ENCODE measurements at places on chromosomes 3 and 15.

DNA sequence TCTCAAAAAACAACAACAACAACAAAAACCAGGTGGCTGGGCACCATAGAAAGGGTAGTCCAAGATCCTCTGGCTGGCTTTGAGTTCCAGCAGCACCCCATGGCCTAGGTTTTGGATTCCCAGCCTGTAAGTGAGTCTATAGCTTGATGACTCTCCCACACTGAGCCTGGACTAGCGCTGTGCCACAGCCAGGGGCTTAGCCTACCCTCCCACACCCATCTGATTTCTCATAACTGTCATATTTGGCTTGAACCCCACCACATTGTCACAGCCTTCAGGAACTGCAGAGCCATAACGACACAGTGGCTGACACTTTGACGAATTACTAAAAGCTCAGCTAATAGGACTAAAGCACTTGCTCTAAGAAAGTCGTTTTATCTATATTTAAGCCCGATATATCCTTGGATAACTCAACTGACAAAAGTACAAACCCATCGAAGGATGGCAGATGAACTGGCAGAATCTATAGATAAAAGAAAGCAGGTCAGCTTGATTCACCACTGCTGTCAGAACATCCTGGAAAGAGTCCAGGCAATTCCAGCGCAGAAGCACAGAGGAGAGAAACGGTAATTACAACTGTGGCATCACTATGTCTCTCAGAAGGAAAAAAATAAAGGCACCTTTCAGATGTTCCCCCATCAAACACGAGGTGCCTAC is 62.1 kb downstream of the HOMER2 start:
- DNase-seq = no peak

DNA sequence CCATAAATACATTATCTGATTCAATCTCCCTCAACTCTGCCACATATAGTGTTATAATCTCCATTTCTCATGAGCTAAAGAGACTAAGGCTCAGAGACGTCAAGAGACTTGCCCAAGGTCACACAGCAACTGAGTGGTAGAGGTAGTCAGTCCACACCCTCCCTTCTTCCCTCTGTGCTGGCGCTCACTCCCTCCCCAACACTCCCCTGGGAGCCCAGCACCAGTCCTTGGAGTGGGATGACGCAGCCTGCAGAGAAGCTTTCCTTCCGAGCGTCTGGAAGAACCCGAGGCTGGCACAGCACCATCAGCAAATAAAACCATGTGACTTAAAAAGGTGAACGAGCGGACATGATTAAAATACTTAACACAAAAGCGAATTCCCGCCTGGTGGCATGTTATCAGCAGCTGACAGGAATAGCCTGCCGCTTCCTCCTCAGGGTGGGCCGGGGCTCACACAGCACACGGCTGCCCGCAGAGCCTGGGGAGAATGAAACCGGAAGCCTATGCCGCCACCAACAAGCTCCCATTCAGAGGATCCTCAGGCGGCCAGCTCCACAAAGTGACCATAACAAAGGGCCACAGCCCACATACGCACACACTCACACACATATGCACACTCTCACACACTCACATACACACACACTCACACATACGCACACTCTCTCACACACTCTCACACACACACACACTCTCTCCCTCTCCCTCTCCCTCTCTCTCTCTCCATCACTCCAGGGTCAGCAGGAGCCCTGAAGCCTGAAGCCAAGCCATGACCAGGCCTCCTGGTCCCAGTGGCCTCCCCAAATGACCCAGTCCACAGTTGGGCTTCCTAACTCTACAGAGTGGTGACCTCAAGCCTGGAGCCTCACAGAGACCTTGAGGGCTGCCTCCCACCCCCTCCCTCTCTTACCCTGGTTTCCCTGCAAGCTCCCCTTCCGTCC is 120.5 kb downstream of the XXYLT1 start:
- peak; percentile 72 for DNase-seq

- no peak for DNase-seq
Measured at GRCh38 chr3:152760024-152760563, 74.8 kb upstream of the P2RY1 start.

DNA sequence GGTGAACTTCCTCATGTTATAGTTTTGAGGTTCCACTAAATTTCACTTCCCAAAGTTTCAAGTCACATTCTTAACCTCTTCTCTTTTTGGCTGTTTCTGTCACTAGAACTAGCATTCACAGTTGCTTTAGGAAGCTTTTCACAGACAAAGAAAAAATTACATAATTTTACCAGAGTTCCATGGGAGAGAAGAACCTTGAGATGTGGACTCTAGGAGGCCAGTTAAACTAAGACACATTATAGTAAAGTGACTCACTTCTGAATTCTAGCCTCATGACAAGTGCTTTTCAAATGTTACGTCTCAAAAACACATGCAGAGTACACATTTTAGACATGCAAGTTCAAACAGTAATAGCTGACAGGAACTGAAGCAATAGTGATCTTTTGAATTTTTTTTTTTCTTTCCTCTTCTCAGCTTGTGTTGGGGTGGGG is 39.9 kb upstream of the LRTM1 start:
- DNase-seq = no peak

- DNase-seq = no peak
Measured at GRCh38 chr3:20739814-20740213, 553.8 kb upstream of the SGO1 start.

GRCh38 chr3:151871639-151872468 is 1.6 kb upstream of the SUCNR1 start:
- no peak for DNase-seq

DNA sequence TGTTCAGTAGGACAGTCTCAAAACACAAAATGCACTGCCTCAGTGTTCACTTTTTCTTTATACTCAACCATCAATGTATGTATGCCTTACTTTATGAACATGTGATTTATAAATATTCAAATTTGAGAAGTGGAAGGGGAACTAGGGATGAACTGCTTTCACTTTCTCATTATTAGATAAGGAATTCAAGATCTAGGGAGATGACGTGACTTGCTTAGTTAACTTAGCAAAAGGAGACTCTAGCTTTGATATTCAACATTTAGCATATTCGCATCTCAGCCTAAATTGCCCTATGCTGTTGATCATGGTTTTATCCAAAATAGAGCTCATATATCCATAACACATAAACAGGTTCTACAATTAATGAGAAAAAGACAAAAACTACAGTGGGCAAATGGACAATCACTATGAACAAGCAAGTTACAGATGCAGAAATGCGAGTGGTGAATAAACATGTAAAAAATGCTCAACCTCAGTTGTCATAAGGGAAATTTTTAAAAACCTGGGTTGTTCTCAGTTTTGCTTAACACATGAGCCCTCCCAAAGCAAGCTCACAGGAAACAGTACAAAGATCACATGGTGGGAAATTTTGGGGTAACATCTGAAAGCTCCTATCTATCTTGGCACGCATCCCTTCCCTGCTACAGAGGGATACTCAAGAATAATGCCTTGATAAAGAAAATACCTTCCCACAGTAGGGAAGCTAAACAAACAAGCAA is 269.8 kb downstream of the THRB start:
- DNase-seq = no peak

DNA sequence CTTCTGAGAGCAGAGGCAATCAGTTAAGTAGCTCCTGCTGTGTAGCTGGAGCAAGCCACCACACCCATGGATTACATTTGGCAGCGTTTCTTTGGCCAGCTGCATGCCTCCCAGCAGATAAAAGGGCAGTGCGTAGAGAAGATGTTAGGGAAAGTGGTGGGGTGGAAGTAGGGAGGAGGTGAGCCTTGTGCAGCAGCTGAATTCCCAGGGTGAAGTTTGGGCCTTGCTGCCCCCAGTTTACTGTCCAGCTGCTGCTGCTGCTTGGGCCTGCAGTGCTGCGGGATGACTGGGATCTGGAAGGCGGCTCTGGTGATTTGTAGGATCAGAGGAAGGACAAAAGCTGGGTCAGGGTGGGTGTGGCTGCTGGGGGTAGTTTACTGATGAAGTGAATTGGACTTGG is 318.7 kb upstream of the C2CD4B start:
- DNase-seq = no peak

DNA sequence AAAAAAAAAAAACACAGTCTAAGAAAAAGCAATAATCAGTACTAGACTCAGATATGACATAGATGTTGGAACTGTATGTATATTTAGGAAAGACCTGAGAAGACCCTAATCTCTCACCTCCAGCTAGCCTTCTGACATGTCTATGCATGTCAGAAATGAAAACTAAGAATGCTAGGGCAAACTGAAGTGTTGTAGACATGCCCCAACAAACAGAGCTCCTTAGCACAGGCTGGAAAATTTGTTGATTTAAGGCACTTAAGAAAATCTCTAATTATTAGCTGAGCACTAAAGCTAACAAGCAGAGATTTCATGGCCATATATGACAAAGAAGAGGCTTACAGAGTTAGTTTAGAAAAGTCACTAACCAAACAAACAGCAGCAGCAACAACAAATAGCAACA is 45.5 kb upstream of the PRSS50 start:
- no peak for DNase-seq

DNA sequence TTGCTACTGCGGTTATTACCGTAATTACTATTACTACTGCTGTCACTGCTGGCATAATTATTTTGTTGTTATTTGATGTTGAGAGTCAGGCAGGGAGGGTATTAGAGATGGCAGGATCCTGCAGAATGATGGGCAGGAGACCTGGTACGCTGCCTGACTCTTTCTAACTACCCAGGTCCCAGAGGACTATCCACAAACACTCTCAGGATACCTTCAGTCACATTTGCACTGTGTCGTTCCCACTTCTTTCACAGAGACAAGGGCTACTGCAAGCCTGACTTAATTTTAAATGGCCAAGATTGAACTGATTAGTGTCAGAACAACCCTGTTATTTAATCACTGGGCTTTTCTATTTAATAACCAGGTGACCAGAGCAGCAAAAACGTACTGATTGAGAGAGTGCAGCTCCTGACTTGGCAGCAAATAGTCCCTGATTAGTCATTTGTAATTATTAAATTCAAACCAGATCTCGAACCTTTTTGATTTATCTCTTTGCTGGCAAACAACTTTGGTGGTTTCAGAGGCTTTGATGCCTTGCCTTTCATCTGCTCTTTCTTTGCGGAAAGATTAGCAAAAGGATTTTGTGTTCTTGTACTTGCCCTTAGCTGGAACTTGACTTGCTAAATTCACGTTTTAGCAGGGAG is 88.8 kb upstream of the ARHGEF3 start:
- DNase-seq = no peak

- DNase-seq = no peak
Measured at GRCh38 chr15:71425388-71425787, 310.1 kb downstream of the THSD4 start.

GRCh38 chr3:132984181-132984580 is 54.0 kb upstream of the TMEM108 start:
- no peak for DNase-seq

GRCh38 chr3:17836919-17837318 is 94.5 kb upstream of the TBC1D5 start:
- DNase-seq = no peak

DNA sequence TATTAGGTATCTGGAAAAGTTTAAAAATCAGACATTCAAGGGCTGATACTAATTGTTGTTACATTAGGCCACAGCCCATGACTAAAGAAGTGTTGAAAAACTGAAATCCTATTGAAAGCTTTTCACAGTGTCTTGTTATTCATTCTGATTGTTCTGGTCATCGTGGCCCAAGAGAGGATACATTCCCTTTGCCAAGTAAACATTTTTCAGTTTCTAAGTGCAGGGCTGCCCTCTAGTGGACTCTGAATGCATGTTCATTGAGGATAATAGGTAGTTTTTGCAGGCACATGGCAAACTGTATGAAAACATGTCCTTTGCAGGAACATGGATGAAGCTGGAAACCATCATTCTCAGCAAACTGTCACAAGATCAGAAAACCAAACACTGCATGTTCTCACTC is 181.1 kb downstream of the MYRIP start:
- no peak for DNase-seq

DNA sequence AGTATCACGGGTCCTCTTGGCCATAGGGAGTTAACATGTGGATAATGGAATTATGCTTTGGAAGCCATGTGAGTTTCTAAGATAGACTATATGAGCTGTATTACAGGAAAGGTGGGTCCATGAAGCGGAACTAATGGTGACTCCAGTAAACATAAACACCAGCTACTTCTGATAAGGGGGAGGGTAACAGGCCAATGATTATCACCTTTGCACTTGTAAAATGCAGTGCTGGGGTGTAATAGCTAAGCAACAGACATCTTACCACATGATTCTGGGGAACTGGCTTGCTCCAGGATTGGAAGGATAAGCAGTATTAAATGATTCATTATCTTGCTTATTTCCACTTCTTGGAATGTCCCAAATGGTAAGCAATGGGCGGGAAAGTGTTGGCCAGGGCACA is 61.4 kb upstream of the CD47 start:
- no peak for DNase-seq

- DNase-seq = no peak
Measured at GRCh38 chr3:78642226-78643035, 1125.4 kb downstream of the ROBO1 start.

GRCh38 chr3:156705761-156706616 is 31.6 kb downstream of the TIPARP start:
- DNase-seq = no peak
